Fibroblast of mammary gland (primary cell): ENCODE measurements at places on chromosomes 12 and 14.

- DNase-seq = no peak
These were observed 212.5 kb downstream of the CHST11 start for GRCh38 chr12:104669089-104669721.

- no peak for DNase-seq
These were observed 19.3 kb downstream of the NTF3 start for GRCh38 chr12:5451251-5451650.

GRCh38 chr12:130336723-130337487, 782 bp upstream of the PIWIL1 start:
- no peak for DNase-seq

GRCh38 chr12:111046896-111047295, 126.5 kb upstream of the MYL2 start:
- DNase-seq = no peak

DNA sequence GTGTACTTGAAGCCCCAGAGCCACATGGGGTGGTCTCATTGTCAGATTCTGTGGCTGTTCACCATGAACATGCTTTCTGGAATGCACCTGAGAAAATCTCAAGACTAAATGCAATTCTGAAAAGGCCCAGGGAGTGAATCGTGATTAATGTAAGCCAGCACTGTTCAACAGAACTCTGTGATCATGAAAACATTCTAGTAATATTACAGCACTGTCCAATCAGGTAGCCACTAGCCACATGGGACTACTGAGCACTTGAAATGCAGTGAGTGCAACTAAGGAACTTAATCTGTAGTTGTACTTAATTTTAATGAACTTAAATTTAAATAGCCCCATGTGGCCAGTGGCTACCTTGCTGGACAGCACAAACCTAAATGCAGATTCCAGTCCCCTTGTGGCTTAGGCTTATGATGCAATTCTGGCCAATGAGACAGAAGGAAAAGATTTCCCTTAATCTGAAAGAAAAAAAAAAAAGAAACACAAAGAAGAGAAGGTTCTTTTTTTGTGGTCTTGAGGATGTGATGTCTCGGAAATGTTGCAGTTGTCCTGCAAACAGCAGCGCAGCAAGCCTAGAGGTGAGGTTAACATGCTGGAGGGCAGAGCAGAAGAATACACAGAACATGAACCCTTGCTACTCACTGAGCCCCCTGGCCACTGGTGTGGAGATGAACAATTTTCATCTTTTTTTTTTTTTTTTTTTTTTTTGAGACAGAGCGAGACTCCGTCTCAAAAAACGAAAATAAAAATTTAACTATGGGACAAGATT, 48.2 kb downstream of the SPPL3 start:
- DNase-seq = peak; percentile 18

- no peak for DNase-seq
These were observed 24.6 kb downstream of the SRRM4 start for GRCh38 chr12:119005913-119006312.

- peak; percentile 73 for DNase-seq
These were observed 198.5 kb downstream of the SLC25A21 start for GRCh38 chr14:36973806-36974442.

DNA sequence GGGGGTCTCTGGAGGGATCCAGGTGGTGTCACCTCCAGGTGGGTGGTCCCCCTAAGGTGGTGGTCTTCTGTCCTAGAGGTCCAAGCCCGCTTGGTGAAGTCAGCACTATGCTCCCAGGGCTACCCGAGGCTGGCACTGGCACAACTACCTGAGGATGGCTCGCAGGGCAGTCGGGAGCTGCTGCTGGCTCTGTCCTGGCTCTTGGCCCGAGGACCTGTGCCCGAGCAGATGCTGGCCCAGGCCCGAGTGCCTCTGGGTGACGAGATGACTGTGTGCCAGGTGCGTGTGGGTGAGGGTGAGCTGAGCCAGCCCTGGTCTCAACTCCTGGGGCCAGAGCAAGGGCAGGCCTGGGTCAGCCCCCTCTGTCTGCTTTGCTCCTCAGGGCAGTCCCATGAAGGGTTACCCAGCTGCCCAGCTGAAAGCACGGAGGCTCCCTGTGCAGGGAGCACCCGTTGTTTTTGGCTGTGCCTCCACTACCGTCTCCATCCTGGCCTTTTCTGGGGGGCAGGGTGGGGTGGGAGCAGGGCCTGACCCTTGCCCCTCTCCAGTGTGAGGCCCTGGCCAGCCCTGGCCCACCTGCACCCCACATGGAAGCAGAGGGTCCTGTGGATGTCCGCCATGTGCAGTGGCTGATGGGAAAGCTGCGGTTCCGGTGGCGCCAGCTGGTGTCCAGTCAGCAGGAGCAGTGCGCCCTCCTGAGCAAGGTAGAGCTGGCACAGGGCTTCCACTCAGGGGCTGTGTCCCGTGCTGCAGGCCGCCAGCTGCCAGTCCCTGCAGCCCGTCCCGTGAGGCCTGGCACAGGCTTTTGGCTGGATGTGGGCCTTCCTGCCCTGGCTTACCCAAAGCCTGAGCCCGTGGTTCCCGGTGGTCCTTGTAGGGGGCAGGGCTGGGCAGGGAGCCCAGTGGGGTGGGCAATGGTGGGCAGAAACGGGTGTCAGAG, 1.3 kb downstream of the TEDC1 start:
- DNase-seq = no peak

DNA sequence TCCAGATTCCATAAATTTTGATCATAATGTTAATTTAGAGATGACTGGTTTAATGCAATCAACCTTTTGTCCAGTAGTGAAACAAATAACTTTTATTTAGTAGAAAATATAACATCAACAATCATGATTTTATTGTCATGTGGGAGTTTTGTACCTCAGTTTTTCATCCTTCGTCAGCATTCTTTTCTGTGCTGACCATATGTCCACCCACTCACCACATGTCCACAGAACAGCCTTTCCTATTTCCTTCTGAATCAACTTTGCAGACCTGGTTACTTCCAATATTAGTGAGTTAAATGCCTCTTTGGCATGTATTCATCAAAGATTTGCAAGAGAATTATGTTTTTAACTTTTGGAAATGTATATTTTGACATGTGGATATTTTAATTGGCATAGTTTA, 36.8 kb upstream of the CNTN1 start:
- DNase-seq = peak; percentile 42

DNA sequence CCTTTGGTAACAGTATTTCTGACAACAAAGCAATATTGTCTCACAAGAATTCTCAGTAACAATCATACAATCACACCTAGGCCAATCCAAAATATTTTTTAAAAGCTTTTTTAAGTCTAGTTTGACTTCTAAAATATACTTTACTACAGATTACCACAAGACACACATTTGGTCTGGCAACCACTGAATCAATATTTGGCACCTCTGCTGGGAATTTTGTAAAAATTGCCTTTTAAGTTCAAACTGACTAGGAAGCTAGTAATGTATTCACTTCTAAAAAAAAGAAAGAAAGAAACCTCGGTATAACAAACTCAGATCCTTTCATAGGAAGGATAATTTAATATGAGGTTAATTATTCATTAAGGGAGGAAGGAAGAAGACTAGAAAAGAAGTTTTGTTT, 18.2 kb upstream of the ETV6 start:
- DNase-seq = no peak

DNA sequence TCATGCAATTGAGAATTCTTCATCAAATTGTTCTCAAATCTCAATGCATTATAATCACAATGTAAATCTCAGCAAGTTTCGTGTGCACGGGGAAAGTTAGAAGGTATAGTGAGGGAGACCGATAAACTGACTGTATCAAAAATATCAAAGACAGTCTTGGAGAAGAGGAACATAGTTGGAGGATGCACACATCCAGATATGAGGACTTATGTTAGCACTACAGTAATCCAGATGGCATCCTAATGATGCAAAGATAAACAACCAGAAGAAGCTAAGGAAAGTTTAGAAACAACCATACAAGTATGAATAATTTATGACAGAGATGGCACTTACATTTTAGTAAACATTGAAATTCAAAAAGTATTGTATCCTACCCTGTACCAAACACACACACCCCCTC, 760.1 kb downstream of the RPS29 start:
- DNase-seq = no peak

- no peak for DNase-seq
These were observed 97.1 kb downstream of the C2CD5 start for GRCh38 chr12:22447223-22447622.

DNA sequence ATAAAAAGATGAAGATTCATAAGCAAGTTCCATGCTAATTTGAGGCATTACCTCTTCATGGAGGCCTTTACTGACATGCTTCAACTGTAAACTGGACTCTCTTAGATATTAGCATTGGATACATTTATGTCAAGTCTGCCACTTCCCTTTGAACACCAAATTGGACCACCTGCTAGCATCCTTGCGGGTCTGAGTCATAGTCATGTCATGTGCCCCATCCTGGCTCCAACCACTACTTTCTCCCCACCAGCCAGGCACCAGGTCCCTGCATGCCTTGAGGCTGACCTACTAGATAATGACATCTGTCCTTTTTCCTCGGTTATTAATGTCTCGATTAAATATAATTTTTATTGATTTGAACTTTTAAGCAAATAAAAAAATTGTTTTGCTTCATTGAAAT, 32.9 kb upstream of the EEA1 start:
- peak; percentile 37 for DNase-seq

DNA sequence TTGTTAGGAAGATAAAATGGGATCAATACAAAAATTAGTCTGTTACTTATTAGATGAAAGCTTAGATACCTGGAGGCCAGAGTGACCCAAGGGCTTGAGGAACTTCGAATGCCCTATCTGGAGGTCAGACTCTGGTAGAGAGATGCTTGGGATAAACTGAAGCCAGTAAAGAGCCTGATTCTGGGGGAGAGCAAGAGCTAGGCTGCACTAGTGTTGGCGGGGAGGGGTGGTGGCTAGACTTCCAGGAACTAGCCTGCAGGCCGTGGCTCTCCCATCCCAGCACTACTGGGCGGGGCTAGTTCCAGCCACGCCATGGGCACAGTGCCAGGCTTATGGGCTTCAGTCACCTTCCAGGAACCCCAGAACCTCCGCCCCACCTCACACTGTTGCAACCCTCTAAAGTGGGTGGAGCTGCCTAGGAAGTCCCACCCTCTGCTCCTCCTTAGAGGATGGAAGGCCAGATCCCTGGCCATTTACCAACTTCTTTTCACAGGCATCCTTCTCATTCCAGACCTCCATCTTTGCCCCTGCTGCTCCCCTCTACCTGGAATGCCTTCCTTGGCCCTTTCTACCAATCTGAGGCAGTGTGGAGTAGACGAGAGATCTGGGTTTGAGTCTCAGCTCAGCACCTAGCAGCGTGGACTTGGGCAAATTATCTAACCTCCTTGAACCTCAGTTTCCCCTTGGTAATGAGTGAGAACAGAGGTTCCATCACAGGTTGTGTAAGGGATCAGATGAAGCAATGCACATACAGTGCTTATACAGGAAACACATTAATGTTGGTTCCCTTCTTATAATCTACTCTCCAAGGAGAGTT, 6.3 kb upstream of the NFE2 start:
- peak; percentile 57 for DNase-seq

- DNase-seq = no peak
These were observed 8.9 kb downstream of the COX14 start for GRCh38 chr12:50120953-50121352.

DNA sequence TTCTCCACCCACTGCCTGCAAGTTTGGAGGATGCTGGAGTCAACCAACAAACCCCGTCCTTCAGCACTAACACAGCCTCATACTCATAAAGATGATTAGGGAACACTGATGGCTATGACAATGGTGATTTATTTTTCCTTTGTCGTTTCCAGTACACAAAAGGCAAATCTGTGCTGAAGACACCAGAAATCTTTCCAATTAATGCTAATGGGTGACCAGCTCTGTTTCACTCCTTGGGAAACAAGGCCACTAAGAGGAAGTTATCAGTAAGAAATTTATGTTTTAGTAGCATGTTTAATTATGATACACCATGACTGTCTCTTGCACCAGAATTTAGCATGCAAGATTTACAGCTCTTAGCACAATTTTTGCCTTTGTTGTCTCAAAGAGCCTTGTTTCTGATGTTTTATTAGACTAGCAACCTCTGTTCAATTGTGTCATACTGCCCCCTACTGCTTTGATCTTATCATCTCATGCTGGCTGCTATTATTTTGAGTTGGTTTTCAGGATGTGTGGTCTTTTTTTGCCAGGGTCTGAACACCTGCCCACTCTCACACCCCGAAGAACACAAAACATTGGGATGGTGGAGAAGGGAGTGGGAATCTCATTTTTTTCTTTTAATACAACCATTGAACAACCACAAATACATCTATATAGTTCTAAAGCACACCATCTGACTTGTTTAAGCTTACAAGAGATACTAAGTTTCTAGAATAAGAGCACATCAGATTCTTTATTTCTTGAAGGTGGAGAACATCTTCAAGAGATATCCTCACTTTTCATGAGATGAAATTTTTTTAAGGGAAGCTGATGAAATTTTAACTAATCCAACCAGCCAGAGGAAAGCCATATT, 160.9 kb downstream of the SPTSSA start:
- peak; percentile 65 for DNase-seq

DNA sequence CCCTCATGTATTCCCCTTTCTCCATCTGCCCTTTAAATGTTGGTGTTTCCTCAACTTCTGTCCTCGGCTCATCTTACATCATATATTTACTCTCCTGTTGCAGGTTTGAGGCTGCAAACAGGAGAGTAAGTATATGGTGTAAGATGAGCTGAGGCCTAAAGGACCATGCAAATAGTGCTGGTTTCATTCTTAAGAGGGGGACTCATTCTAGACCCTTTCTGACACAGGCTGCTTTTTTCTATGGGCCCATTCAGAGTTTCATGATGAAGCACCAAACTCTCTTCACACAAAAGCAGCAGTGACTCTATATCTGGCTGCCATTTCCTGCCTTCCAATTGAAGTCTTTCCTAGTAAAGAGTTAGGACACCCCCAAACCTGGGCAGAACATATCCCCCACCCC, 218.5 kb downstream of the PHLDA1 start:
- DNase-seq = no peak

GRCh38 chr14:77161011-77161410, 19.4 kb upstream of the ZDHHC22 start:
- no peak for DNase-seq

DNA sequence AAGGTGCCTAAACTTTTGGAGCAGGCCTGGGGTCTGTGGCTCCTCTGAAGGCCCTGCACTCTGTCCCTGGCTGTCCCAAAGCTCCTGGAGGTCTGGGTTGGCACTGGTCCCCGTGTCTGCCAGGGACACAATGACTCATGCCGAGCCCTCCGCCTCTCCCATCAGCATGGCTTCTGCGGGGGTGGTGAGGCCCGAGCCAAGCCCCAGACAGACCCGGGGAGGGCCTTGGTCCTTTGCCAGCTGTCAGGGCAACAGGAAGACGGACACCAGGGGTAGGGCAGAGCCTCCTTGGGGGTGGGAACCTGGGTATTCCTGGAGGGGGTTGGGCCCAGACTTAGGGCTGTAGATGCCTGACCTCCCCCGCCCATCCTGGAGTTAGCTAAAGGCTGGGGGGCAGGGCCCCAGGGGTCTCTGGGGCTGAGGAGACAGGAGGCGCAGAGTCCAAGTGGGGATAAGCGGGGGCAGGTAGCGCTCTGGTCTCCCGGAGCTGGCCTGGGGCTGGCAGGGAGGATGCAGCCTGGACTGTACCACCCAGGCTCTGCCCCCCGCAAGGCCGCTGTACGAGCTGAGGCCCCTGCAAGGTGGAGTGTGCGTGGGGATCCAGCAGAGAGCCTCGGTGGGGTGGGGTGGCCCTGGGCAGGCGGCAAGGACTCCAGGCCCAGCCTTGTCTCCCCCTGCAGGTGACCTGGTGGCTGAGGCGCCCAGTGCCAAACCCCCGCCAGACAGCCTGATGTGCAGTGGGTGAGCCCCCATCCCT, 16.4 kb upstream of the PUS1 start:
- DNase-seq = peak; percentile 91

GRCh38 chr14:60796434-60796833, 61.9 kb downstream of the MNAT1 start:
- no peak for DNase-seq

- DNase-seq = no peak
These were observed 87.1 kb downstream of the TMCC3 start for GRCh38 chr12:94563286-94563685.

- DNase-seq = peak; percentile 8
These were observed 79.0 kb downstream of the PLCZ1 start for GRCh38 chr12:18658829-18659228.
